LHCN-M2 (cell line): ENCODE measurements at places on chromosomes 5 and 9. TPM values are rescaled to one million over a fixed set of nuclear protein-coding genes. Genes with fewer than 3 reads are reported as not detected.
A peak's percentile ranks its signal among the peaks of the same experiment; 100 is the strongest.

NDST1 gene
- total RNA-seq, result 78.6 and 83.6 TPM in 2 replicates

GPR21 gene
- 0.11 TPM in 1 of 2 replicates, not detected in the other for total RNA-seq

DNA sequence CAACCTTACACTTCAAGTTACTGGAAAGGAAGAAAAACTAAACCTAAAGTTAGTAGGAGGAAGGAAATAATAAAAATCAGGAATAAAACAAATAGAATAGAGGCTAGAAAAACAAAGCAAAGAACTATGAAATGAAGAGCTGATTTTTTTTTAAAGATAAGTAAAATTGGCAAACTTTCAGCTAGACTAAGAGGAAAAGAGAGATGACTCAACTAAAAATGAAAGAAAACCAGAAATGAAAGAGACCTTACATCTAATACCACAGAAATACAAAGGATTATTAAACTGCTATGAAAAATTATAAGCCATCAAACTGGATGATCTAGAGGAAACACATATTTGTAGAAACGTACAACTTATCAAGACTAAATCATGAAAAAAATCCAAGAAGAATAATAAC lies 60.0 kb downstream of the PRRC1 start:
- DNase-seq, result no peak

GRCh38 chr9:128249908-128250838 lies 25.6 kb downstream of the GOLGA2 start:
- DNase-seq, result peak; percentile 43

DNA sequence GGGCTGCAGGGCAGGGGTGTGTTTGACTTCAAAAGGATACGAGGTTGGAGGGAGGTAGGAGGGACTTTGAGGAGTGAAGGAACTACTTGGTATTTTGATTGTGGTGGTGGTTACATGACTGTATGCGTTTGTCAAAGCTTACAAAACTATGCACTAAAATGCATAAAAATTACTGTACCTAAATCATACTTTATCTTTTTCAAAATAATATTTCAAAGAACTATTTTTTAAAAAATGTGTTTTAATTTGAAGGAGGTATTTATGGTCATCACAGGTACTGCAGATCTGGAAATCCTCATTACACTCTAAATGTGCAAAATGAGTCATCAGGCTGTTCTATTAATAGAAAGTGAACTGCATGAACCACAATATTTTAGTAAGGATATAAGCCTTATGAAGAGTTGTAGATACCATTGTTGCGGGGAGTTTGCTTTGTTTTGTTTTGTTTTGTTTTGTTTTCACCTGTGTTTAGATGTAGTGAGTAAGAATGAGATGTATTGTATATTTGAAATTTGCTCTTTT lies 116.9 kb downstream of the ARRDC3 start:
- peak; percentile 74 for DNase-seq

- DNase-seq, result no peak
Observed at GRCh38 chr9:120857481-120857880, 14.8 kb upstream of the PSMD5 start.

DNA sequence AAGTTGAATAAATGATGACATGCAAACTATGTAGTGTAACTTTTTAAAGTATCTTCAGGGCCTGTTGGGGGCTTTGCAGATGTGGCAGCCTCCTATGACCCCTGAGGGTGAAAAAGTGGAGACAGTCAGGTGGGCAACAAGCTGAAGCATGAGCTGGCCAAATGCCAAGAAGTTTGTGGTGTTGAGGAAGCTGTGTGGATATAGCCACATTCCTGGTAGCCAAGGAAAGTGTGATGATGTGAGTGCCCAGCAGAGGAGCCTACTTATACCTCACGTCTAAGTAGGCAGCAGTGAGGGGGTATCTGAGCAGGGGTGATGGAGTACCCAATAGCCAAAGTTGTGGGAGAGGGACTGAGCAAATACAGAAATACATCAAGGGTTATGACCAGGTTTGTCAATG lies 621.2 kb upstream of the CDH6 start:
- DNase-seq, result no peak
